ENCODE measurements at places on chromosomes 7 and 10.

GRCh38 chr7:120077777-120078176, 195.2 kb upstream of the KCND2 start:
- DNase-seq = no peak

DNA sequence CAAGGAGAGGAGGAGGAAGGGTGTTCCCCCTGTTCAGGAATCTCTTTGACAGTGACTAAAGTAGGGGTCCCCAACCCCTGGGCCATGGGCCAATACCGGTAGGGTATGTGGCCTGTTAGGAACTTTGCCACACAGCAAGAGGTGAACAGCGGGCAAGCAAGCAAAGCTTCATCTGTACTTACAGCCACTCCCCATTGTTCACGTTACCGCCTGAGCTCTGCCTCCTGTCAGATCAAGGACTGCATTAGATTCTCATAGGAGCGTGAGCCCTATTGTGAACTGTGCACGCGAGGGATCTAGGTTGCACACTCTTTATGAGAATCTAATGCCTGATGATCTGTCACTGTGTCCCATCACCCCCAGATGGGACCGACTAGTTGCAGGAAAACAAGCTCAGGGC, 201.6 kb downstream of the CAMK1D start:
- DNase-seq = no peak

- DNase-seq = no peak
These were observed 3.1 kb downstream of the PALS2 start for GRCh38 chr7:24576171-24577025.

GRCh38 chr7:132381742-132382472, 194.4 kb downstream of the PLXNA4 start:
- no peak for DNase-seq

Measured in stimulated activated CD4-positive, alpha-beta T cell treated with anti-CD3 and anti-CD28 coated beads, Interleukin-2, amount 100 ng/mL, for 48 hours (primary cell).